ENCODE measurements at places on chromosomes 1 and 21.

- no peak for DNase-seq
These were observed 74.7 kb downstream of the RIPK4 start for GRCh38 chr21:41692185-41692565.

DNA sequence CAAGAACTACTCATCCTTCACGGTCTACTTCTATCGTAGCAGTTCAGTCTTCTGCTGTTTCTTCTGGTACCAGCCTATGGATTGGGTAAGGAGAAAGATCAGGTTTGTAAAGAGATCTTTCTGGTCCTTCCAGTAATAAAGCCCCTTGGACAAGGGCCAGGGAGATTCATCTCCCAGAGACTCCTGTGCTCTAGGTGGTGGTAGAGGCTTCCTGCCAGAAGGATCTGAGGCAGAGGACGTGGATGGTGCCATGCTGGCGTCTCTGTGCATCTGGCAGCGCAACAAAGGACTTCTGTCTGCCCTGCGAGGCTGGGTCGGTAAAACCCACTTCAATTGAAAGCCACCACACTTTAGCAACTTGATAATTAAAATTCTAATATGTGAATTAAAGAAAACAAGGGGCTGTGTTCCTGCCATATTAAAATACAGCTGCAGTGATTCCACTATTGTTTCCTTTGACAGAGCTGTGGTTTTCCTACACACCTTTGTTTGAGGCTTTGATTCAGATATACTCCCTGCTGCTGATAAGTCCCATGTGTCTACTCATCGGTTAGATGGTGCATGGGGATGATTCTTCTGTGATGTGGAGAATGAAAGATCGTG lies 73.6 kb downstream of the ROR1 start:
- no peak for DNase-seq

DNA sequence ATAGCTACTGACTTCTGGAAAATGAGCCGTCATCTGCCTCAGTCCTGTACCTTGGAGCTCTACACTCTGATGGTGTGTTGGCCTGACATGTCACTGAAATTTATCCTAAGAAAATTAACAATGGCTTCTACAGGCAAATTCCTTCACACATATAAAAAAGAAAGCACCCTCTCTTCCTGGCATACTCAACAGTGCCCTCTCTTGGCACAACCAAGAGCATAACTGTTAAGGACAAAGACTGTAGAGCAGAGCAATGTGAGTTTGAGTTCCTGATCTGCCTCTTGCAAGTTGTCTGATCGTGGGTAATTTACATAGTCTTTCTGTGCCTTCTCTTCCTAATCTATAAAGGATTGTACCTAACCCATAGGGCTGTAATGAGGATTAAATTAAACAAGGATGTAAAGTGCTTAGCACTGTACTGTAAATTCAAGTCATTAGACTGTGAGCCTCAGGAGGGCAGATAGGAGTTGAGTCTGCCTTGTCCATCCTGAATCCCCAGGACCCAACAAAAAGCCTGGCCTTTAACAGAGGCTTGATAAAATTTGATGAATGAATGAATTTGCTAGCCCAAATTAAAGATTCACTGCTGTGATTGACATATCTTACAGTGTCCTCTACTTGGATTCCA lies 83.5 kb downstream of the SYF2 start:
- DNase-seq = peak; percentile 69

GRCh38 chr1:25770541-25771220 lies 29.3 kb upstream of the SELENON start:
- DNase-seq = no peak
